ENCODE measurements at places on chromosomes 16 and 17.

DNA sequence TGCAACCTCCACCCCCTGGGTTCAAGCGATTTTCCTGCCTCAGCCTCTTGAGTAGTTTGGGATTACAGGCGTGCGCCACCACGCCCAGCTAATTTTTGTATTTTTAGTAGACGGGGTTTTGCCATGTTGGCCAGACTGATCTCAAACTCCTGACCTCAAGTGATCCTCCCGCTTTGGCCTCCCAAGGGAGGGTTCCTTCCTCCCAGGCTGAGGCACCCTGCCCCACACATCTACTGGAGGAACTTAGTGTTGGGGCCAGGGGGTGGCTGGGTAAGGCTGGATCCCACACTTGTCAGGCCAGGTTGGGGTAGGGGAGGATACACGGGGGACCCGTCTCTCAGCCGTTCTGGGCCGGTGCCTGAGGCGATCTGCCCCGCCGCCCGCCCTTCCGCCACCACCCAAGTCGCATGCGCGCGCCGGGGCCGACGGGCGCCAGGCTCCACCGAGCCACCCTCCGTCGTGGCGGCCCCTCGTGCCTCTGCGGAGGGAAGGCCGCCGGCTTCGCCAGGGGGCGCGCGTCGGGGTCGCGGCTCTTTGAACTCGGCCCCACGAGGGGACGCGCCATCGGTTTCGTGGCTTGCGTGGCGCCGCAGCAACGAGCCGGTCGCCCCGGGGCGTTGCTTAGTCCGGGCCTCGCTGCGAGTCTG is 15.9 kb downstream of the GRB7 start:
- DNase-seq = no peak

GRCh38 chr17:12342161-12342560 is 321.5 kb downstream of the MAP2K4 start:
- no peak for DNase-seq

DNA sequence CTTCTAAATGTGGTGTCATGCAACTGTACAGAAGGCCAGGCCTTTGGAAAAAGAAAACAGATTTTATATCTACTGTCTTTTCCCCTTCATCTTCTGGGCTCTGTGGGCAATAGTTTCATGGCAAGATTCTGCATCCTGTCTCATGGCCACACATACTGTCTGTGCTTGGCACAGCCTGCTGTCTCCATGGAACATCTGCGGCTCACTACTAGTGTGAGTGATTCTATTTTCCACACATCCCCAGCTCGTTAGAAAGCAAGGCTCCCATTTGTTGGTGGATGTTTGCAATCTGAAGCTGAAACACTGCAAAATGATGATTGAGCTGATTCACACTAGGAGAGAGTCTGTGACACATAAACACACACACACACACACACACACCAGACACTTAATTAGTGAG is 32.4 kb downstream of the CACNG3 start:
- no peak for DNase-seq

DNA sequence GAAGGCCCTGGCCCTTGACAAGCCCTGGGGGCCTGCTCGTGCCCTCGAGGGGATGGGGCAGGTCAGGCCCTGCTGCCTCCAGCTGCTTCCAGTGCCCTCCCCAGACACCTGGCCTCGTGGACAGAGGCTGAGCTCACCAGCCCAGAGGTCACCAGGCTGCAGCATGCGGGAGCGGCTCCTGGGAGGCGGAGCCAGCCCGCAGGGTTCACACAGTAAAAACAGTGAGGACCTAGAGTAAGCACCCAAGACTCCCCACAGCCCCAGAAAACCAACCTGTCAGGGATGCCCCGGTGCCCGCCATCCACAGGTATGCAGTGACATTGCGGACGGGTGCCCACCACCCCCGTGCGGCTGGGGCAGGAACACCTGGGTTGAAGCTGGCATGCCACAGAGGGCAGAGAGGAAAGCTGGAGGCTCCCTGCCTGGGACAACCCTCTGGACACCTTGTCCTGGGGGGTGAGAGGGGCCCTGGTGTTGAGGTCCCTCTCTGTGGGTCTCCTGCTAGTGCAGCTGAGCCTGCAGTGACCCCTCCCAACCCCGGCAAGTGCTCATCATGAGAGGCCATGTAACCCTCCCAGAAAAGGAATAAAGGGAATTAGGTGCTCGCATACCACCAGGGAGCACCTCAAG is 62.1 kb downstream of the LMF1 start:
- DNase-seq = no peak

DNA sequence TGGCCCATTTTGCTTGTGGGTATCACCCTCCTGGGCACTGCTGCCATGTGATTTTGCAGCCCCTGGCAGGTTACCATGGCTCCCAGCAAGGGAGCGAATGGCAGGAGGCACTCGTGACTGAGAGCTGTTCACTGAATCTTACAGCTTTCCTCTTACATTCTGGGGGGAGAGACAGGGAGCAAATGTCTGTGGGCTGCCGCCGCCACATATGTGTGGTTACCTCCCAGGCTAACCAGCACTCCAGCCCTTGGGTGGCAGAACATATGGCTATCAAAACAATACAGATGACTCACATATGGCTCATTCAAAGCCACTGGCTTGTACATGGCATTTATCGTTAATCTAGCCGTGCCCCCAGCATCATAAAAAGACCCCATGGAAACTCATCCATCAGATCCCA is 19.8 kb downstream of the GTF3C1 start:
- peak; percentile 73 for DNase-seq

DNA sequence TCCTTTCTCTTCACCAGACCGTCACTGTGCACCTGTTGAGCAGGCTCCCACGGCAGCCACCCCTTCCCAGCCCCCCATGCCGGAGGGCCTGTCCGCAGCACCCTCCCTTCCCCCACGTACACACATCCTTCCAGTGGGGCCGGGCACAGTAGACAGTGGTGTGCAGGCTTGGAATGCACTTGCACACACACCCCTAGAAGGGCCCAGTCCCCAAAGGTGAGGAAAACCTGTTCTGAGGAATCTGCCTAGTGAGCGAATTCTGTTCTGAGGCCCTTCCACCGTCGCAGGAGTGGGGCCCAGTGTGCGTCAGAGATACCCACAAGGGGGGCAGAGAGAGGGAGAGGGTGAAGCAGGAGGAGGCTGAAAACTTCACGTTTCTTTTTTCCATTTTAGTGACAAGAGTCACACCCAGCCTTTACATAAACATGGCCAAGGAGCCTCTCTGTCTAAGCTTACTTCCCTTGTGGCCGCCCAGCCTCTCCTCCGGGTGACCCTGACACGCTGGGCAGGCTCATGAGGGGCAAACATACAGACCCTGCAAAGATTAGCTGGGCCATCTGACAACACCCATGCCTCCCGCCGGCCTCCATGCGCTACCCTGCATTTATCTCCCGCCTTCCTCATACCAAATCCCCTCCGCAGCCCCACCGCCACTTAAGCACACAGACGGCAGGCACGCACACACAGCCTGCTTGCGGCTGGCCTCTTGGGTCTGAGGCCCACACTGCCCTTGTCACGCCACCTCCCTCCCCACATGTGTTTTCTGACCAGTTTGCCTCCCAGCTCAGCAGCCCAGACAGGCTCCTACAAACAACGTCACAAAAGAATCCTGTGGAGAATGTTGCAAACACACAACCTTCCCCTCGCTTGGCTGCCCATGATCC is 1.8 kb downstream of the ZBTB4 start:
- DNase-seq = no peak

- DNase-seq = no peak
Observed at GRCh38 chr17:10838682-10839081, 795 bp upstream of the PIRT start.

DNA sequence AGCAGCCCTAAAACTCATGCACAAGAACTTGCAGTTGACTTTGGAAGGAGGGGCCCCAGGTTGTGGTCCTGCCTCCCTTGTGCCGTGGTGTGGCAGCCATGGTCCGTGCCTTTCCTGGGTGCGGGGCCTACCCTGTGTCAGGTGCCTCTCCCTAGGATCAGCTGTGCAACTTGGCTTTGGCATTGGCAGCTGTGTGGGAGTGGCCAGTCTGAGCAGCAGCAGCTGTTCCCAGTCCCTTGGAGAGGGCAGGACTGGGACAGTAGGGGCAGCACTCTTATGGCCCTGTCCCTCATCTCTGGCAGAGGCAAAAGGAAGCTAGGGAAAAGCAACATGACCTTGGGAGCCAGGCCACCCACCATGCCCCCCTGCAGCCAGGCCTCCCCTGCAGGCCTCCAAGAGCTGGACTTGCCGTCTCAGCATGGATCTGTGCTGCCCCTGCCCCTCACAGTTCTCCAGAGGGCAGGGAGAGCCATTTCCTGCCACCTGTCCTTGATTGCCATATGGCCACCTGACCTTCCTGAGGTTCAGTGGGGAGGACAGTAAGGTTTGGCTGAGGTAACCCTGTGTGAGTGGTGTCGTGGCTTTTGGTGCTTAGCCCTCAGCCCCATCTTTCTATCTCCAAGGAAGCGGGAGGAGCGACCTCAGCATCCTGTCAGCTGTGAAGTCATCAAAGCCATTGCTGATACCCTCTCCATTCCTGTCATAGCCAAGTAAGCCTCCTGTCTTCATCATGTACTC is 15.5 kb upstream of the NFATC3 start:
- no peak for DNase-seq

DNA sequence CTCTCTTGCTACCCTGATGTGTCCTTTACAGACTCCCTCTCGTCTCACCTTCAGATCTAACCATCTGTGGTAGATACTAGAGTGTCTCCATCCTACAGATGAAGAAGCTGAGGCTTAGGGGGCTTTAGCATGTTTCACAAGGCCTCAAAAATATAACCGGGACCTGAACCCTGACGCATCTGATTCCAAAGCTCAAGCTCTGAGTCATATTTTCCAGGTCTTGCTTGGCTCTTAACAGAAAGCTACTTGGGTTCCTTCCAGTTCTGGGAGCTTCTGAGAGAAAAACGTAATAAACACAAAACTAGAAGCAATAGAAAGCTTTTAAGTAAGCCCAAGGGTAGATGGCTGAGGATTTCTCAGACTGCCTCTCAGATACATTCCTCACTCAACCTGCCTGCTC is 224.3 kb upstream of the EEF2KMT start:
- DNase-seq = no peak

DNA sequence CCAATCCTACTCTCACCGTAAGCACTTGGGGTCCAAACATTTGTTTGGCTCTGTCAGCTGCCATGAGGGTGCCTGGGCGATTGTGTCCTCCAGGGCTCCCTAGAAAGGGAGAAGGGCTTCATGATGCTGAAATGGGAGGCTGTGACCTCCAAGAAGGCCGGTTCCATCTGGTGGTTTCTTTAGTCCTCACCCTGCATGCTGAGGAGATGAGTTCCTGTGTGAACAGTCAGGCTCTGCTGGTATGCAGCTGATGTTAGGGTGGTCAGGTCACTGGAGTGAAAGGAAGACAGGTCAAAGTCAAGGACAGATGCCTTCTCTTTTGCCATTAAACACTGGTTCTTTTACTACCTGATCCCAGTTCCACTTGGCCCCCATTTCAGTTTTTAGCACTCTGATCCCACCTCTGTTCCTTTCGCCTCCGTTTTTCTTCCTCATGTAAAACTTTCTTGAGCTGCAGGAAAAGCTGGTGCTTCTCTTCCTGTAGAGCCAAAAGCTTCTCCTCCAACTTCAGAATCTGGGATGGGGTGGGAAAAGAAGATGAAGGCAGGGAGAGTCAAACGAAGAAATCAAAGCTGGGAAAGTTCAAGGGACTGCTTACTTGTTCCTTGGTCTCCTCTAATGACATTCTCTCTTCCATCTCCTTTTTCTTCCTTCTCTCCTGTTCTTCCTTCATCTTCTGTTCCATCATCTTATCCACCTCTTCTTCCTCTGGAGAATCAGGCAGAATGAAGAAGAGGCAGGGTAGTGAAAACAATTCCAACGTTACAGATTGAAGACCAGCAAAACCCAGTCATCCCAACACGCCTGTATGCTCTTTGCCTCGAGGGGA is 1.1 kb downstream of the GPS2 start:
- no peak for DNase-seq

DNA sequence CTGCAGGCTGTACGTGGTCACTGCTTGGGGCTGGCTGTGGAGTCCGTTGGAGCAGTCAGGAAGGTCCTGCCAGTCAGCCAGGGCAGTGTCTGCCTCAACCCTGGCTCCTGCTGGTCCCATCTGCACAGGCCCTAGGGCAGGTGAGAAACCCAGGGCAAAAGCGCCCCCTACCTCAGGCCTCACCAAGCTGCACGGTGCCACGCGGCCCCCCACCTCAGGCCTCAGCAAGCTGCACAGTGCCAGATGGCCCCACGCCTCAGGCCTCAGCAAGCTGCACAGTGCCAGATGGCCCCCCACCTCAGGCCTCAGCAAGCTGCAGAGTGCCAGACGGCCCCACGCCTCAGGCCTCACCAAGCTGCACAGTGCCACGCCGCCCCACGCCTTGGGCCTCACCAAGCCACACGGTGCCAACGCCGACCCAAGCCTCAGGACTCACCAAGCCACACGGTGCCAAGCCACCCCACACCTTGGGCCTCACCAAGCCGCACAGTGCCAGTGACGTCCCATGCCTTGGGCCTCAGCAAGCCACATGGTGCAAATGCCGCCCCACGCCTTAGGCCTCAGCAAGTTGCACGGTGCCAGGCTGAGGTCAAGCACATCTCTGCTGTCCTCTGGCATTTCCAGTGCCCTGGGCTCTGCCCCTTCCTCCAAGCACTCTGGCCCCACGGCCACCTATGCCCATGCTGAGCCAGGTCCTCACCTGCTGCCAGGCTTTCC is 5.5 kb downstream of the TMEM204 start:
- no peak for DNase-seq

DNA sequence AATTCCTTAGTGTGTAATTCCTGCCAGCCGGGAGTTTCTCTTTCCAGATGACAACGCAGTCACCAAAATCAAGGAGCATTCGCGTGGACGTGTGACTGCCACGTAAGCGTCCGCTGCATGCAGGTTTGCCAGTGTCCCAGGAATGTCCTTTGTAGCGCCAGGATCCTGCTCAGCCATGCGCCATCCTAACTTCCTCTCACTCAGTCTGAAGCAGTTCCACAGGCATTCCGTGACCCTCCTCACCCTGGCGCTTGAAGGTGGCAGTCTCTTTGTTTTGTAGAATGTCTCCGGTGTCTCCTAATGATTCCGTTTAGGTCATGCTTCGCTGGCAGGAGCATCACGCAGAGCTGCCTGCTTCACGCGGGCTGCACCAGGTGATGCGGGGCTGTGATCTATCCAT is 88.6 kb downstream of the RPTOR start:
- no peak for DNase-seq

DNA sequence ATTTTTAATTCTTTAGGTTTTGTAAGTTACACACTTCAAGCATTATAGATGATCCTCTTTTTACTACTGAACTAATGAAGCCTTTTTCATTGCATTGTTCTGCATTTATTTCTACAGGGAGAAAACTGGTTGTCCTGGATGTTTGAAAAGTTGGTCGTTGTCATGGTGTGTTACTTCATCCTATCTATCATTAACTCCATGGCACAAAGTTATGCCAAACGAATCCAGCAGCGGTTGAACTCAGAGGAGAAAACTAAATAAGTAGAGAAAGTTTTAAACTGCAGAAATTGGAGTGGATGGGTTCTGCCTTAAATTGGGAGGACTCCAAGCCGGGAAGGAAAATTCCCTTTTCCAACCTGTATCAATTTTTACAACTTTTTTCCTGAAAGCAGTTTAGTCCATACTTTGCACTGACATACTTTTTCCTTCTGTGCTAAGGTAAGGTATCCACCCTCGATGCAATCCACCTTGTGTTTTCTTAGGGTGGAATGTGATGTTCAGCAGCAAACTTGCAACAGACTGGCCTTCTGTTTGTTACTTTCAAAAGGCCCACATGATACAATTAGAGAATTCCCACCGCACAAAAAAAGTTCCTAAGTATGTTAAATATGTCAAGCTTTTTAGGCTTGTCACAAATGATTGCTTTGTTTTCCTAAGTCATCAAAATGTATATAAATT is 53.0 kb downstream of the TUBD1 start:
- DNase-seq = no peak

GRCh38 chr16:1152123-1152638 is 725 bp upstream of the CACNA1H start:
- DNase-seq = no peak

GRCh38 chr17:5019475-5019956 is 15.7 kb downstream of the SLC52A1 start:
- no peak for DNase-seq

Data from T1000 (cell line).